ENCODE measurements at places on chromosomes 16 and 17.

DNA sequence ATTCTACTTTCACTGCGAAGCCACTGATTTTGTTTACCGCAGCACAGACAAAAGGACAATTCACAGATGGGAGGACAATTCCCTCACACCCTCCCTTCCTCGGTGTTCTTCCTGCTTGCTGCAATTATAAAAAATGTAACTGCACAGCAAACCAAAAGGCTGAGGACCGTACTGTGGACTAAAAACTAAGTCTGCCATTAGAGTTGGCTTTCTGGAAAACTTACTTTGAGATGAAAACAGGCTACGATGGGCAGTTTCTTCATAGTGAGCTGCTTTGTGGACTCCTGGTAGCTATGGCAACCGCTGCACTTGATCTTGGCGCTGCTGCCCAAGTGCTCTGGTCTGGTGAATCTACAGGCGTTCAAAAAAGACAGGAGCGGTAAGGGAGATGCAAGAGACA is 35.2 kb downstream of the USP22 start:
- DNase-seq = no peak

DNA sequence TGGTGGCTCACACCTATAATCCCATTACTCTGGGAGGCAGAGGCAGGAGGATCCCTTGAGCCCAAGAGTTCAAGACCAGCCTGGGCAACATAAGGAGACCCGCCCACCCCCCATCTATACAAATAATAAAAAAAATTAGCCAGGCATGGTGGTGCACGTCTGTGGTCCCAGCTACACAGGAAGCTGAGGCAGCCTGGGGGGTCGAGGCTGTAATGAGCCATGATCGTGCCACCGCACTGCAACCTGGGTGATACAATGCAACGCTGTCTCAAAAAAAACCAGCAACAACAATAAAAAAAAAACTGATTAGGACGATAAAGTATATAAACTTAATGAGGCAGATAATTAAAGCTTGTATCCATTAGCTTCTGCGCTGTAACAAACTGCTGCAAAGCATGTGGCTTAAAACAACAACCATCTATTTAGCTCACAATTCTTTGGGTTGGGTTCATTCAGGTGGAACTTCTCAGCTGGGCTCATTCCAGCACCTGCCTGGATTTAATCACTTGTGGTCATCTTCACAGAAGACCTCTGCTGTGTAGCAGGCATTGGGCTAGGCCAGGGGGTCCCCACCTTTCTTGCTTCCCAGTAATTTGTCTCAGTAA is 45.8 kb downstream of the LCMT1 start:
- DNase-seq = no peak

GRCh38 chr17:34603974-34604373 is 24.6 kb downstream of the TMEM132E start:
- DNase-seq = no peak

- no peak for DNase-seq
Measured at GRCh38 chr16:16042076-16042475, 92.7 kb downstream of the ABCC1 start.

DNA sequence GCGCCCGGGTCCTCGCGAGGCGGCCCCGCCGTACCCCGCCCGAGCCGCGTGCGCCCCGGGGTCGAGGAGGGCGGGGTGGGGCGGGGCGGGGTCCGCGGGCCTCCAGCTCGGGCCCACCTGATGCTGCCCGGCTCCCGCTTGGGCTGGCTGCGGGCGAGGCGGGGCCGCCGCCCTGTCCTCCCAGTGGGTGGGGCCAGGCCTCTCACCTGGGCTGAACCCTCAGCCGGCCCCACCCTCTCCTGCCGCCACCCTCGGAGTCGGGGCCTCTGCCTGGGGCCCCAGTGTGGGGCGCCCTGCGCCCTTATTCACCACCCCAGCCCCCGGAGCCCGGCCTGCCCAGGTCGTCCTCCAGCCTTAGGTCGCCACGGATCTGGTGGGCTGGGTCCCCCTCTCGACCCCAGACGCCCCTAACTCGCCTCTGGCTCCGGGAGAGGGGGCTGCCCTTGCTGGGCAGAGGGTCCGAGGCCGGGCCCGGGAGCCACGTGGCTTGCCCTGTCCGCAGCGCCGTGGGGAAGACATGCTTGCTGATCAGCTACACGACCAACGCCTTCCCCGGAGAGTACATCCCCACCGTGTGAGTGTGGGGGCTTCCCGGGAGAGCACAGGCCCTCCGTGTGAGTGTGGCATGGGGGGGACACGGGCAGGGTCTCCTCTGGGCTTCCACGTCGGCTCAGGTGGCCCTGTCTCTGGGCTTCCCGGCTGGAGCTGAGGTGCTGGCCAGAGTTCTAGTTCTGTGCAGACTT is 578 bp downstream of the RAC3 start:
- DNase-seq = peak; percentile 13

DNA sequence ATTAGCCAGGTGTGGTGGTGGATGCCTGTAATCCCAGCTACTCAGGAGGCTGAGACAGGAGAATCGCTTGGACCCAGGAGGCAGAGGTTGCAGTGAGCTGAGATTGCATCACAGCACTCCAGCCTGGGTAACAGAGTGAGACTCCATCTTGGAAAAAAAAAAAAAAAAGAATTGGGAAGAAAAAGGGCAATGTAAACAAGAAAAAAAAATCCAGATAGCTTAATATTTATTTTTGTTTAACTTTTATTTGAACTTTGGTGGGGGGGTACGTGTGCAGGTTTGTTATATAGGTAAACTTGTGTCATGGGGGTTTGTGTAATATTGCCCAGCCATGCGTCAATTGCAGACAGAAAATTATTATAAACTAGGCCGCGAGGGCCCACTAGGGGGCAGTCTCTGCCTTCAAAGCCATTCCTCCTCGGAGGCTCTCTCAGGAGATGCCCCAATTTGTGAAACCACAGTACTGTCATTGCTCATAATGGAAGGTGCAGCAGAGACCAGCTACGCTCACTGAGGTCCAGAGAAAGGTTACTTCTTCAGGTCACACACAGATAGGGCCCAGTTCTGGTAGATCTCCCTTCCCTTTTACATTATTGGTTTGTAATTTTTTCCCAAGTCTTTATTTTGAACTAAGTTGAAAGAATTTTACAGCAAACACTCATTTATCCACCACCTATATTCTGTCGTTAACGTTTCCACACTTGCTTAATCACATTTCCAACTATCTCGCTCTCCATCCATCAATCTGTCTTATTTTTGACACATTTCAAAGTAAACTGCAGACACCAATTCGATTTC is 206.2 kb downstream of the PRKCB start:
- DNase-seq = peak; percentile 55

DNA sequence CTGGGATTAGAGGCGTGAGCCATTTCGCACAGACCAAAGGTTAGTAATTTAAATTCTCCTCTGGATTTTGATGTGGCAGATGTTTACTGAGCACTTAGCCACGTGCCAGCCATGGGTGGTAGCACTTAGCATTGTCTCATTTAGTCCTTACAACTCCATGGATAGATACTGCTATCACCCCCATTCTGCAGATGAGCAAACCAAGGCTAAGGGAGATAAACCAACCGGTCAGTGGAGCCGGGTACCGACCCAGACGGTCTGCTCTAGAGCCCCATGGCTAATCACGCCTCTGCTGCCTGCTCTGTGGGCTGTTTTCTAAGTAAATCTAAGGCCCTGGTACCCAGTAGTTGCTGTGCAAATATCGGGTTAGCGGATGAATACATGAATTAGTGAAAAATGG is 12.6 kb upstream of the ADGRG1 start:
- no peak for DNase-seq

DNA sequence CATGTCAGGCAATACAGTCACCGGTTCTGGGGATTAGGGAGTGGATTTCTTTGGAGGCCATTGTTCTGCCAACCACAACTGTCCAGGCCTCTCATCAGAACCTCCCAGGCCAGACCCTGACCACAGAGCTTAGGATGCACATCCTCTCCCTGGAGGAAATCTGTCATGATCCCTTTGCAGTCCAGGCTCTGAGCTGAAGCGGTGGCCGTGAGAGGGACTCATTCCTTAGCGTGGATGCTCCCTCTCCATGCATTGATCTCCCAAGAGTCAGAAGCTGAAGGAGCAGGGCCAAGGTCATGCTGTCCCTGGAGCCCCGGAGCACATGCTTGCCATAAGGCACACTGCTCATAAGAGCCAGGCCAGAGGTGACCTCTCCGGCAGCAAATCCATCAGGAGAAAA is 181.4 kb downstream of the COPRS start:
- DNase-seq = no peak

DNA sequence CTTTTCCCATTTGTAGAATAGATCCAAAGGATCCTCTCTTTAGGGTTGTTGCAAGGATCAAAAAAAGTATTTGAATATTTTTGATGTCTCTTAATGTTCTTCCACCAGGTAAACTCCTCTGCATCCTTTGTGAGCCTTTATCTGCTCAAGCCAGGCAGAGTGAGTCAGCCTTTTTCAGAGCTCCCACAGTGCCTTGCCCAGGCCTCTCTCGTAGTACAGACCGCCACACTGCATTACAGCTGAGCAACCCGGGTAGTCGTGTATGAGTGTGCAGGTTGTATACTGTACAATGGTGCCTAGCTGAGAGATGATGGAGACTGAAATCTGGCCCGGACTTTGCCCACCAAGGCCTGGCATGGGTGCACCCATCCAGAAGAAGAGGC is 20.9 kb downstream of the RHBDL3 start:
- no peak for DNase-seq

DNA sequence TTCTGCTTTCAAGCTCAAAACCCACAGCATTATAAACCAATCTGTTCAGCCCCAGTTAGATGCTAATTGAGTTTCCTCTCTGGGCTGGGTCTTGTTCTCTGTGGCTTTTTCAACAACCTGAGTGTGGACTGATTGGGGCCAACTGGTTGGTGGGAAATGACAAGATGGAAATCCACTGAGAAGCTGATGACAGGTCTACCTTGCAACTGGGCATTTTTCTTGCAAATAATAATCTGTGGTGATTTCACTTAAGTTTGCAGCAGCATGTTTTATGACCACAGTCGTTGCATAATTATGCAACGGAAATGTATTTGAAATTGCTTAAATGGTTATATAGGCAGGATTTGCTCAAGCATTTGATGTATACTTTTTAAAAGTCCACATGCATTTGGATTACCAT is 69.9 kb downstream of the AKAP1 start:
- no peak for DNase-seq

- no peak for DNase-seq
Measured at GRCh38 chr16:23152386-23153178, 3.3 kb upstream of the USP31 start.

DNA sequence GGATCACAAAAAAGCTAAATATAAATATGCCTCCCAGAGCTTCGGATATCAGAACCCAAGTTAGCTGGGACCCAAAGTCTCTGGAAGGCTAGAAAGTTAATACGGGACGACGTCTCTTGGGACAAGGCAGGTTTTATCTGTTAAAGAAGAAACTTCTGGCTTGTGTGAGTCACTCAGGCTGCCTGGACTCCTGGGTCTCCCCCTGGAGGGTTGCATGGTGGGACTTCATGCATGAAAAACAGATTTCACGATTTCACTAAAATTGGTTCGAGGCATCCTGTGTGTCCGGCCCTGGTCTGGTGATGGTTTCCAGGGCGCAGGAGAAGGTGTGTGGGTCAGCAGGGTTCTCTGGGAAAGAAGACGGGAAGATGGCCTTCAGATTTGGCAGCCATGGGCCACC is 47.0 kb downstream of the COX4I1 start:
- no peak for DNase-seq

GRCh38 chr17:38874505-38875400 is 4.9 kb downstream of the LASP1 start:
- DNase-seq = no peak

GRCh38 chr16:72210072-72210471 is 38.1 kb upstream of the PMFBP1 start:
- DNase-seq = no peak

DNA sequence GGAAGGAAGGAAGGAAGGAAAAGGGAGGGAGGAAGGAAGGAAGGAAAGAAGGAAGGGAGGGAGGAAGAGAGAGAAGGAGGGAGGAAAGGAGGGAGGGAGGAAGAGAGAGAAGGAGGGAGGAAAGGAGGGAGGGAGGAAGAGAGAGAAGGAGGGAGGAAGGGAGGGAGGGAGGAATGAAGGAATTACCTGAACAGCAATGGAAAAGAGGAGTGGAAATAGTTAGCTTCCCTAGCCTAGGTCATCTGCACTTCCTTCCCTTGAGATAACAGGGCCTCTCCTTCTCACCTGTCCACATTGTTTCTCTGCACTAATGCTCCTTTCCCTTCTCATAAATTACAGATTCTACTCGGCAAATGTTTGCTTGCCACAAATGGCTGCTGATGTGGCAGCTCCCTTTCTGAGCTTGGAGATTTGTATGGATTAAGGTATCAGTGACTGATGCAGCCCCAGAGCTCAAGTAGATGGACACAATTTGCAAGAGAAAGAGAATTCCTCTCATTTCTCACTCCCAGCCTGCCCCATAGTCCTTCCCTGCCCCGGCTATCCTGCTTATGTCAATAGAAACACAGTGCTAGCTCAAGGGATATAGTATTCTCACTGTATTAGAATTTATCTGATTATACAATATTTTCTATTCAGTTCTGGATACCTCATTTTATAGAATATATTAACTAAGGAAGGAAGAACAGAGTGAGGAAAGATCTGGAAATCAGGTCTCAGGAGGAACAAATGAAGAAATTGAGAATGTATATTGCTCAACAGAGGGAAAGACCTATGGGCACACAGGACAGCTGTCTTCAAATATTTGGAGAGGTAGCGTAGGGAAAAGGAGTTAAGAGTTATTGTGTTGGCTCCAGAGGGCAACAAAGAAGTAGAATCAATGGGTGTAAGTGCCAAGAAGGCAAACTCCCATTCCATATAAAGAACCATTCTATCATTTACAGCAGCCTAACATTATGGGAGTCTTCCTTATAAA is 14.6 kb downstream of the HOXB1 start:
- DNase-seq = no peak

GRCh38 chr16:85571813-85572619 is 41.1 kb upstream of the GSE1 start:
- DNase-seq = no peak

DNA sequence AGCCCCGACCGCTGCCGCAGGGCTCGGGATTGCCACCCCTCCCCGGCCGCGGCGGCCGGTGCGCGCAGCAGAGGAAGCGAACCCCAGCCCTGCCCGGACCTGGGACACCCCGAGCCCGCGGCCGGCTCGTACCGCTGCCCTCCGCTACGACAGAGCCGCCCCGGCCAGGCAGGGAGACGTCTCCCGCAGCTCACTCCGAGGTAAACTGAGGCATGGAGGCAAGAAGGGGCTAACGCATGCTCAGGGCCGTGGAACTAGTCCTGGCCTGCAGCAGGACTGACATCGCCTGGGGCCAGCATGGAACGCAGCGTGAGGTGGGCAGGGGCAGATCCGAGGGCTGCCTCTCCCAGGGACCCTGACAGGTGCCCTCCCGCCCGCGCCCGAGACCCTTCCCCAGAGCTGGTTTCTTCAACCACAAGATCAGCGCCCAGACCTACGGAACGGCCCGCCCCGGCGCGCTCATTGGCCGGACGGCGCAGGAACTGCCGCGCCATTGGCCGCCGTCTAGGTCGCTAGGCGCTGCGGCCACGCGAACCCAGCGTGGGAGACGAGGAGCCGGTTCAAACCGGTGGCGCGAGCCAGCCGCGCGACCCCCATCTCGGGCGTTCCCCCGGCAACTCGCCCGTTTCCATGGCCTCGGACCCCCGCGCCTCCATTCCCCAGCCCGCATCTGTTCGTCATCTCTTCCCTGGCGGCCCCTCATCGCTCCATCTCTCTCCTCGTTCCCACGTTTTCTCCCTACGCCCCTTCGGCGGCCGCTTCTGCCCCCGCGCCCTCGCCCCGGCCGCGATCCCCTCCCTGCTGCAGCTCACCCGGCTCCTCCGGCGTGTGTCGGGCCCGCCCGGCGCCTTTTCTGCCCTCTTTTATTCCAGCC is at the start of gene SLC43A2:
Gene SLC43A2 (minus strand): TSS at position 853 of the 874 bp plus-strand sequence. CDS start 960 bp downstream, outside the sequence.
- DNase-seq = peak; percentile 31

Data from DMS153 (cell line).